Natural killer cell (primary cell): ENCODE measurements at places on chromosomes 7 and 10.
A peak's percentile ranks its signal among the peaks of the same experiment; 100 is the strongest.

GRCh38 chr10:96053985-96054384, 10.6 kb downstream of the CCNJ start:
- DNase-seq, result no peak

DNA sequence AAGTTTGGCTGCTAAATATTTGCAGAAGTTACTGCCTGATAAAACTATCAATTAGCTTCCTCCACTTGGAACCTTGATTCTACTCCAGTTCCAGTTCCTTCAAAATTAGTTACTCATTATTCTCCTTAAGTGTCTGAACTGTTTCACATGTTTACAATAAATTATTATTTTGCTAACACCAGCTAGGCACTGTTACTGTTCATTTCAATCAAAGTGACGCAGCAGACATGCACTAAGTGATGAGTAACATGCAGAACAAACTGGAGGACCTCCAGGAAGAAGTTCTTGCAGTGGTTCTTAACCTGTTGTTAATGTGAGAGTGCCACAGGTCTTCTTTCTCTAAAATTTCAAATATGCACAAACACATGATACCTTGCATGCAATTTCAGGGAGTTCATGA, 491.8 kb upstream of the SEMA3A start:
- DNase-seq, result no peak

DNA sequence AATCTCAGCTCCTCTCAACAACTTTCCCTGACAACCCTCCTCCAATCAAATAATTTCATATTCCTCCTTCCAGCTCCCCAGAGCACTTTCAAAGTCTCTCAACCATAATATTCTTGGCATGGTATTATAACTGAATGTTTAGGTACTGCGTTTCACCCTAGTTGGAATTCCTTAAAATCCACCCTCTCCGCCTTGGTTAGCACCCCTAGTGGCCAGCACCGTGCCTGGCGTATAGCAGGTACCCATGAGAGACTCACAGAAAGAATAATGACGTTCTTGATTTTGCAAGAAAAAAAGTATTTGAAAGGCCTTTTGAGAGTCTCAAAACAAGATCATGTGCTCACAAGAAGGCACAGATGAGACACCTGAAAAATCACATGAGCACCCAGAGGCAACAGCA, 50.9 kb downstream of the GLI3 start:
- DNase-seq, result no peak

DNA sequence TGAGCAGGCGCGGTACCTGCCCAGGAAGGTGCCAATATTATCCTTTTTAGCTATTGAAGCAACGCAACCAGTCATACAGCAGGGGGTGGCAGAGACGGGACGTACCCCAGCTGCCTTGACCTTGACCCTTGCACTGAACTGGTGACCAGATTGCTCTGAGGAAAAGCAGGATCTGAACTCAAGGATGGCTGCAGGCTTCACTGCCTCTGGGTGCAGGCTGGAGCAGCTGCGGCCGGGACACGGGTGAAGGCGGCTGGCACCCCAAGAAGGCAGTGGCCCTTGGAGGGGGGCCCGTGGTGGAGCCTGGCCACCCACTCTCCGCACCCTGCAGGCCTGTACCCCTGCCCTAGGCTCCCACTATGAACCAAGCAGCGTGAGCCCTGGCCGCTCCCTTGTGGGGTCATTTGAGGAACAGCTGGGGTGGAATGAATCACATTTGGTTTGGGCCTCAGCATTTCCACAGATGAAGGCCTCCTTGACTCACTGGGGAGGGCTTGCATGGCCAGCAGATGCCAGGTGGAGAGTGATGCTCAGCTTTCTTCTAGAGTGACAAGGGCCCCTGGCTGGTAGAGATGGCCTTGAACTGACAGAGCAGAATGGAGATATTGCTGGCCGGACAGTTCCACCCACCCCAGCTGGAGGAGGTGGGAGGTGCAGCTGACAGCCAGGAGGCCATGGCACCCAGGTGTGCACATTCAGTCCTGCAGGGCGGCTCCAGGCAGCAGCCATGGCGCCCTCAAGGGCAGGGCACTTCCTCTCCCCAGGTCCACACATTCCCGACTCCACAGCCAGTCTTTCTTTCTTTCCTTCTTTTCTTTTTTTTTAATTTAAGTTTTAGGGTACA, 218.7 kb downstream of the WDR37 start:
- no peak for DNase-seq

GRCh38 chr10:100184426-100184825, 1.4 kb downstream of the ERLIN1 start:
- DNase-seq, result no peak

GRCh38 chr7:46512891-46513413, 591.9 kb upstream of the IGFBP3 start:
- DNase-seq, result no peak

DNA sequence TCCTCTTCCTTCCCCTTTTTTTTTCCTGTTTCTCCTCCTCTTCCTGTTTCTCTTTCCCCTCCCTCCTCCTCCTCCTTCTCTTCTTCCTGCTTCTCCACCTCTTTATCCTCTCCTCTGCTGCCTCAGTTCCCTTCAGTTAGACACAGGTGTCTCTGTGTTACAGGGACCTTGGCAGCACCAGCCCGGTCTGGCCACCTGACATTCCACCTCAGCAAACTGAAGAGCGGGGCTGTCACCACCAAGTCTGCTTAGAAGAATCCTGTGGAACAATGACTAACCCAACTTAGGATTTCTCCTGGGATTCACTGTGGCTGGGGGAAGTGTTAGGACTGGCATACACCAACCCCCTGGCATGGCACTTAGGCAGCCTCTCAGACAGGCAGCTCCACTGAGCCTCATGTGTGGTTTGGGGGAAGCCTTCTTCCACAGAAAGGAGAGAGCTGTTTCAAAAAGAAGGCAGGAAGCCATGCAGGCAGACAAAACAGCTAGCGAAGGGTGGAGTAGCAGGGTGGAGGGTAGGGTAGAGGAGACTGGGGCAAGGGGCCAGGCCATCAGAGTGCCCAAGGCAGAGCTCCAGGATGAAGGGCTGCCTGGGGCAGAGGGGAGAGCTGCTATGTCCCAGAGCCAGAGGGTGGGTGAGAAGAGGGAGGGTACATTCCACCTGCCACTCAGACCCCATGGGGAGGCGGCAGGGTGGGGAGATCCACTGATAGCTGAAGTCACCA, 13.2 kb upstream of the GDF10 start:
- peak; percentile 33 for DNase-seq

GRCh38 chr7:48411619-48412018, 240.4 kb downstream of the ABCA13 start:
- no peak for DNase-seq

- no peak for DNase-seq
These were observed 89.7 kb upstream of the RPA3 start for GRCh38 chr7:7808156-7808555.

DNA sequence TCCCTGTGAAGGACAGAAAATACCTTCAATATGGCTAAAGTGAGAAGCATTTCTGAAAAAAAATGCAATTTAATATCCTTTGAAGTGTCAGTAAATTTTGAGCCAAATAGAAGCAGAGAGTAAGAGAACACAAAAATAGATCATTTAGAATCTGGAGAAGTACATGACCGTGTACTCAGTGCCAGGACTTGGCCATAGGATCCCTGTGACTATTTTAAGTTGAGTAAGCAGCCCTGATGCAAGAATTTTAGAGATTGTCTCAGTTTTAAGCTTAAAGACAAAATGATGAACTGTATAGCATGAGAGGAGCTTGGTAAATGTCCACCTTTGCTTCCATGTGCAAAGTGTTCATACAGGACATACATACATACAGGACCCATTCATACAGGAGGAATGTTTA, 2.5 kb downstream of the PTER start:
- no peak for DNase-seq

GRCh38 chr7:47477191-47478016, 104.5 kb downstream of the TNS3 start:
- DNase-seq, result no peak

DNA sequence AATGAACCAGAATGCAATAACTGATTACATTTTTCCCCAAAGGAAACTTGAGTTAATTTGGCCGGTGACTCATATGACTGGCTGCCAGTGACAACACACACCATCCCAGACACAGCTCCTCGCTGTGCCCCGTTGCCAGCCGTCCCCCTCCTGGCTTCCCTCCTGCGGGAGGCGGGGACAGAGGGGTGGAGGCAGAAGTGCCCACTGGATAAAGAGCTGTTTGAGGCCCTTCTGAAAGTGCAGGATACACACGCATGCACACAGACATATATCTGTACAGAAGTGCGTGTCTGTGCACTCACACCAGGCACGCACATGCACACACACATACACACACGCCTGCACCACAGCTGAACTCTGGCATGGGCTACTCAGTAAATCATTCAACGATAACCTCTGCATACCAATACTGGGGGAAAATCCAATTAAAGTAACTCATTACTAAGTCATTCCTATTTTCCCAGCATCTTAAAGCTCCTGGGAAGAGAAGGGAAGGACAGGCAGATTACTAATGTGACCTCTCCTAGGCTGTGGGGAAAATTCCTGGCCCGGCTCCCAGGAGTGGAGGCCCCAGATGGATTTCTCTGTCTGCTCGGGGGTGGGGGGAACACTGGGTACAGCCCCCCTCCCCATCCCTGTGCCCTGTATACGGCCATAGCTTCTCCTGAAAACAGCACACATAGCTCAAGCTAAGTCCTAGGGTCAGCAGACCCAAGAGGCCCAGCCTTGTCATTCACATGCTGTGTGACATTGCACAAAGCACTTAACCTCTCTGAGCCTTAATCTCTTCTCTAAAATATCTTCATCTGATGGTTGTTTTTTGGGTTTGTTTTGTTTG, 52.3 kb upstream of the MYL10 start:
- DNase-seq, result no peak

DNA sequence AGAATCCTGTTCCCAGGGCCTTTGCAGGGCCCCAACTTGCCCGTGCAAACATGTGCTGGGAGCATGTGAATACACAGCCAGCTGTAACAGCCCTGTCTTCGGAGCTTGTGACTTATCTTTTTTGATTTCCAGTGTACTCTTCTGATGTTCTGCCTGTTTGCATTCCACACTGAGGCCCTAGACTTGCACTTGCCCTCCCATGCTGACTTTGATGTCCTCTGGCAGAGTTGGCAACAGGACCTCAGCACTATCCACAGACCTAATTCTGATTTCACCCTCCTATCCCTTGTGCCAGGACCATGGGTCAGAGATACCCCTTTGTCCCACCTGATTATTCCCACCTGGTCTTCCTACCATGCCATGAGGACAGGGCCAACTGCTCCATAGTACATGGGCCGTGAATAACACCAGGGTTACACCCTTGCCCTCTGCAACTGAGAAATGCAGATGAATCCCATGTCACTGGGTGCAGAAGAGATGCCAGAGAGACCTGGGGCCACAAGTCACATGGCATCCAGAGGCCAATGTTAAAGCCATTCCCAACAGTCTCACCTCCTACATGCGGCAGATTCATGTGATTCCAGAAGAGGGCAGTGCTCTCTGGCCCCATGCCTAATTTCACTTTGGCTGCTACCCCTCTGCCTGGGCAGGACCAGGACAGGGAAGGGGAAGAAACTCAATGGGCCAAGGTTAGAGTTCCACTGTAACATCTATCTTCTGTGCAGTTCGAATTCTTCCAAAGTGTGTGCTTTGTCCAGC, 43.0 kb downstream of the SCRN1 start:
- DNase-seq, result no peak

GRCh38 chr10:125836746-125837145, 13.4 kb downstream of the BCCIP start:
- no peak for DNase-seq

DNA sequence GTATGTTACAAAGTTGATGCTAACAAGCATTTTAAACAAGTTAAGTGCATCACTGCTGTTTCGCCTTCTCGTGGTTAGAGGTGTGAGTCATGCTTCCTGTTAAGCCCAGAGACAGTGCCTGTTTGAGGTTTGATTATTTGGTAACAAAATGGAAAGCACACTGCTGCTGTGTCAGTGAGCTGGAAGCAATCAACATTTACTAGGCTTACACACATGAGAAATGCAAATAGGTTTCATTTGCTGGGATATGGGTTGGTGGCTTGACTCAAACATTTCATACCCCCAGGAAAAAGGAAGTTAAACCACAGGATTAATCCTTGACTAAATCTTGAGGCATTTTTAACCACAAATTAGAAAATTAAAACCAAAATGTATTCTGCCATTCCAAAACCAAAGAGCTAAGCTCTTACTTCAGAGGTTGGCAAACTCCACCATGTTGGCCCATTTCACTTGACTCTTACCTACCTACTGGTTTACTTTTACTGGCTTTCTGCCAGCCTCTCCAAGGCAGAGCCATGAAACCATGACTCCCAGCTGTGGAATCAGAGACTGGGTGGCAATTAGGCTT, 139.2 kb downstream of the ETV1 start:
- DNase-seq, result peak; percentile 48

DNA sequence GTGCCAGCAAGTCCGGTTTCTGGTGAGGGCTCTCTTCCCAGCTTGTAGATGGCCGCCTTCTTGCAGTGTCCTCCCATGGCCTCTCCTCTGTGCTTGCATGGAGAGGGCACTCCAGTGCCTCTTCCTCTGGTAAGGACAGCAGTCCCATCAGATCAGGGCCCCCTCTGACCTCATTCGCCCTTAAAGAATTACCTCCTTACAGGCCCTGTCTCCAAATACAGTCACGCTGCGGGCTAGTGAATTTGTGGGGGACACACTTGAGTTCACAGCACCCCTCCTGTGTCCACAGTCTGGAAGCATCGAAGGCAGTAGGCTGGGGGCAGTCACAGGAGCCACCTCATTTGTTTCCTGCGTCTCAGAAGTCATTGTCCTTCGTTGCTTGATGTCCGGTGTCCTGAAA, 54.6 kb downstream of the LHPP start:
- no peak for DNase-seq

DNA sequence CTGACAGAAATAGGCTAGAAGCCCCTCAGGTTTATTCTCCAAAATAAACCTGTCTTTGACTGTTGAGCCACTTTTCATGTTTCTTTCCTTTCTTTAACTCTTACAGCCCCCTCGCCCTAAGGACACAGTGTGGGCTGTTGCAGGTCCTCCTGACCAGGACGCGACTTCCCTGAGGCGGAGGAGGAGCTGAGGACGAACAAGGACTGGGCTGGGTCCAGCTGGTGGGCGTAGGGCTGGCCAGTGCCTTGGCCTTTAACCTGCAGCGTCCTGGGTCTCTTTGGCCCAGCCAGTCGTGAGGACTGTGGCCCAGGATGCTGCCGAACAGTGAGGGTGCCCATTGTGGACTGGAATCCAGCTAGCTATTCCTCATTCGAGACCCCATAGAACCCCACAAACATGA, 13.4 kb upstream of the BMS1 start:
- DNase-seq, result no peak

GRCh38 chr7:150329331-150330120, 6.2 kb upstream of the ACTR3C start:
- no peak for DNase-seq
